Memory B cell (primary cell): ENCODE measurements at places on chromosomes 16 and 17.
A peak's percentile ranks its signal among the peaks of the same experiment; 100 is the strongest.

DNA sequence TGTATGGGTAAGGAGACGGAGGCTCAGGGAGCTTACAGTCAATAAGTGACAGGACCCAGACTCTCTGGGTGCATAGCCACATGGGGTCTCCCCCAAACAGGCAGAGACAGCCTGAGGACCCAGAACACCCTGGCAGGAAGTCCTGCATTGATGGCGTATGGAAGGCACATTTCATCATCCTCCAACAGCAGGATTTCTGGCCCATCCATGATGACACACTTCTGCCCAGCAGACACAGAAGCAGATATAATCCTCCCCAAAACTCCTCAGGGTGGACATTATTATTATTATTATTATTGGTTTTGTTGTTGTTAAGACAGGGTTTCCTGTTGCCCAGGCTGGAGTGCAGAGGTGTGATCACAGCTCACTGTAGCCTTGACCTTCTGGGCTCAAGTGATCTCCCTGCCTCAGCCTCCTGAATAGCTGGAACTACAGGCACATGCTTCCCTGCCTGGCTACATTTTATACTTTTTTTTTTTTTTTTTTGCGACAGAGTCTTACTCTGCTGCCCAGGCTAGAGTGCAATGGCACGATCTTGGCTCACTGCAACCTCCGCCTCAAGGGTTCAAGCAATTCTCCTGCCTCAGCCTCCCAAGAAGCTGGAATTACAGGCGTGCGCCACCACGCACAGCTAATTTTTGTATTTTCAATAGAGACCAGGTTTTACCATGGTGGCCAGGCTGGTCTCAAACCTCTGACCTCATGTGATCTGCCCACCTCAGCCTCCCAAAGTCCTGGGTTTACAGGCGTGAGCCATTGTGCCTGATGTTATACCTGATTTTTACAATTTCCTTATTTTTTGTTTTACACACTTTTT, 6.8 kb upstream of the HROB start:
- H3K27ac ChIP-seq: no peak overlapping the region
- no peak for DNase-seq
- no peak overlapping the region for H3K4me3 ChIP-seq
- no peaks in the 10 kb centered on the region for H3K4me1 ChIP-seq

DNA sequence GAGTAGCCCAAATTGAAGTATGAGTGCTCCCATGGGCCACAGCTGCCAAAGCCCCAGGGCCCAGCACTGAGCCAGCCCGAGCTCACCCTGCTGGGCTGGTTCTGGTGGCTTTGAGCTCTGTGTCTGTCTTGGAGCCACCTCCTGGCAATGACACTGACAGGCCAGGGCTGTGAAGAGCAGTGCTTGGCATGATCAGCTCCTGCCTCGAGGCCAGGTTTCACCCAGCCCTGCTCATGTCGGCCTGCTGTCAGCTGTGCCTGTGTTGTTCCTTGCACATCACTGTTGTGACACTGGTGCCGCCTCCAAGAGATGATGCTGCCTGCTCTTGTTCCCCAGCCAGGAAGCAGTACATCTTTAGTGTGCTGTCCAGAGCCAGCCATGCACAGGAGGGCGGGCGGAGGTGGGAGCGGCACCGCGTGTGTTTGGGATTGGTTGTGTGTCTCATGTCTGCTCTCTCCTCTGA, 26.0 kb downstream of the PLD6 start:
- peaks cover 34% of the 10 kb centered on the region for H3K4me1 ChIP-seq
- no peaks in the 10 kb centered on the region for H3K27me3 ChIP-seq
- no peak overlapping the region for H3K4me3 ChIP-seq
- no peak for DNase-seq

- no peak for DNase-seq
- H3K4me1 ChIP-seq: peaks cover 17% of the 10 kb centered on the region
- H3K27me3 ChIP-seq: peaks cover 2% of the 10 kb centered on the region
- H3K27ac ChIP-seq: peak overlapping the region; percentile 38
- H3K4me3 ChIP-seq: peak overlapping the region; percentile 77
Observed at GRCh38 chr17:57852092-57852954, 2.5 kb upstream of the MRPS23 start.

- peaks cover 21% of the 10 kb centered on the region for H3K4me1 ChIP-seq
- H3K36me3 ChIP-seq: peaks cover 3% of the 10 kb centered on the region
- no peak for DNase-seq
- H3K27me3 ChIP-seq: no peaks in the 10 kb centered on the region
- no peak overlapping the region for H3K4me3 ChIP-seq
Observed at GRCh38 chr16:14110728-14111251, 39.7 kb downstream of the MRTFB start.

DNA sequence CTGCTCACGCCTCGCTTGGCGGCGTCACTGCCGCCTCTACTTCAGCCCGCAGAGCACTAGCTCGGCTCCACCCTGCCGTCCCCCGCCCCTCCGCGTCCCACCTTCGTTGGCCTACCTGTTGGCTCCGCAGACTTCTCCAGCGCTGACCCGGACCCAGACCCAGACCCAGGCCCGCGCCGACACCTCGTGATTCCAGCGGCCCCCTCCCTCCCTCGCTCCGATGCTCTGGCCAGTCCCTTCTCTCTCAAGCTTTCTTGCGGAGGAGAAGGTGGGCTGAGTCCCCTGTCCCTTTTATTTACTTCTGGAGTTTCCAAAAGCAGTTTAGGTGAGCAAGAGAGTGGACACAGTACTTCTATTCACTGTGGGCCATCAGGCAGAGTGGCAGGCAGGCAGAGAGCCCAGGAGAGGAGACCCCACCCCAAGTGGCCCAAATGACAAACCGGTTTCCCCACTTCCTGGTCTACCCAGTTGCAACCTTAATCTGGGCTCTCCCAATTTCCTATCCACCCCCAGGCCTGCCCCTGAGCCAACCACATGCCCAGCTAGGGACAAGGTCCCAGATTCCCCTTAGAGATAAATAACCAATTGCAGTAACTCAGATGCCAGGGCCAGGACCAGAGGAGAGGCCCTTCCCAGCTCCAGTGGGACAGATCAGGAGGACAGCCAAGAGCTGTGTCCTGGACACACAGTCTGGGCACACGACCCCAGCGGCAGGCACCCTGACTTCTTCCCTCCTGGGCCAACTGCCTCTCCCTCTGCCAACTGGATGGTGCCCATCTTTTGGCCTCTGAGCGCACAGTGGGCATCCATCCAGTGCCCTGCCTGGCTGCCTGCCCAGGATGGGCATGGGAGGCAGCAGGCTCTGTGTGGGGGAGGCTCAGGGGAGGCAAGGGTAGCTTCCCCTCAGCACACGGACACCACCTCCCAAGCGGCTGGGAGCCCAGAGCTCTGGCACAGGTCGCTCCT, 1.2 kb upstream of the SRCIN1 start:
- peaks cover 14% of the 10 kb centered on the region for H3K4me1 ChIP-seq
- no peak for DNase-seq
- H3K4me3 ChIP-seq: peak overlapping the region; percentile 80
- no peak overlapping the region for H3K27ac ChIP-seq
- peaks cover 4% of the 10 kb centered on the region for H3K36me3 ChIP-seq

DNA sequence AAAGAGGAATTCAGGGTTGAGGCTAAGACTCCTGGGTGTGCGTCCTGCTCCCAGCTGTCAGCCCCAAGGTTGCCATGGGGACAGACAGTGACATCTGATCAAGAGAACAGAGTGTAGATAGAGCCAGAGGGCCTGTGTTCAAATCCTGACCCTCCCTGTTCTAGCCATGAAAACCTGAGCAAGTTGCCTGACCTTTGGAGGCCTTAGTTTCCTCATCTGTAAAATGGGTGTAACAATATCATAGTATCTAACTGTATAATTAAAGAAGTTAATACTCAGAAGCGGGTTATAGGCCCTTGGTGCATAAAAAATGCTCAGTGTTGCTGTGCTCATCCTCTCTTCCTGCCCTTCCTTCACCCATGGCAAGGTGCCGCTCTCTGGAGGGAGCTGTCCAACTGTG, 28.7 kb upstream of the FOXF1 start:
- H3K4me1 ChIP-seq: no peaks in the 10 kb centered on the region
- DNase-seq: no peak
- H3K27me3 ChIP-seq: peaks cover 25% of the 10 kb centered on the region
- H3K4me3 ChIP-seq: no peak overlapping the region
- H3K27ac ChIP-seq: no peak overlapping the region

GRCh38 chr16:67674851-67675578, 8.4 kb downstream of the C16orf86 start:
- no peaks in the 10 kb centered on the region for H3K36me3 ChIP-seq
- H3K4me1 ChIP-seq: peaks cover 16% of the 10 kb centered on the region
- DNase-seq: no peak
- H3K27ac ChIP-seq: no peak overlapping the region
- no peak overlapping the region for H3K4me3 ChIP-seq
- H3K27me3 ChIP-seq: no peaks in the 10 kb centered on the region

DNA sequence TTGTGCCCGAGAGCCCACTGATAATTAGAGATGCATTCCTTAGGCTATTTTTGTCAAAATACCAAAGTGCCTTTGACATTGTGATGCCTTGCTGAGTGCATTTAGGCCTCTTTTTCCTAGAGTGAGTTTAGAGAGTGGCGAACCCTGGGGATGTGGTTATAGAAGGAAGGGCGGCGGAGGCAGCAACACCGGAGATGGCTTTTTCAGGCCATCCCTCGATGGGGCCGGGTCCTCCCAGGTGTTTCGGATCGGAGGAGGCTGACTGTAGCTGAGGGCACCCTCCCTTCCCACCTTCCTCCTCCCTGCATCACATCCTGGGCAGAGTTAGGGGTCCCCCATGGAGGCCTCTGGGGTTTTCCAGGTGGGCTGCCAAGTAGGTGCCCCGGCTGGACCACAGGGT, 6.6 kb upstream of the SNAI3 start:
- no peak for DNase-seq
- H3K4me3 ChIP-seq: no peak overlapping the region
- no peaks in the 10 kb centered on the region for H3K27me3 ChIP-seq
- H3K27ac ChIP-seq: no peak overlapping the region

GRCh38 chr17:44940768-44941167, 6.8 kb downstream of the KIF18B start:
- H3K27me3 ChIP-seq: no peaks in the 10 kb centered on the region
- H3K4me1 ChIP-seq: no peaks in the 10 kb centered on the region
- DNase-seq: no peak
- peaks cover 2% of the 10 kb centered on the region for H3K36me3 ChIP-seq
- H3K4me3 ChIP-seq: no peak overlapping the region
- no peak overlapping the region for H3K27ac ChIP-seq

- peaks cover 28% of the 10 kb centered on the region for H3K36me3 ChIP-seq
- no peak for DNase-seq
- no peaks in the 10 kb centered on the region for H3K27me3 ChIP-seq
- peak overlapping the region; percentile 58 for H3K27ac ChIP-seq
- H3K4me1 ChIP-seq: peaks cover 19% of the 10 kb centered on the region
- H3K4me3 ChIP-seq: no peak overlapping the region
Observed at GRCh38 chr17:29699283-29699682, 76.6 kb upstream of the CORO6 start.

GRCh38 chr17:57919918-57920317, 35.3 kb downstream of the CUEDC1 start:
- no peak for DNase-seq
- no peak overlapping the region for H3K4me3 ChIP-seq

DNA sequence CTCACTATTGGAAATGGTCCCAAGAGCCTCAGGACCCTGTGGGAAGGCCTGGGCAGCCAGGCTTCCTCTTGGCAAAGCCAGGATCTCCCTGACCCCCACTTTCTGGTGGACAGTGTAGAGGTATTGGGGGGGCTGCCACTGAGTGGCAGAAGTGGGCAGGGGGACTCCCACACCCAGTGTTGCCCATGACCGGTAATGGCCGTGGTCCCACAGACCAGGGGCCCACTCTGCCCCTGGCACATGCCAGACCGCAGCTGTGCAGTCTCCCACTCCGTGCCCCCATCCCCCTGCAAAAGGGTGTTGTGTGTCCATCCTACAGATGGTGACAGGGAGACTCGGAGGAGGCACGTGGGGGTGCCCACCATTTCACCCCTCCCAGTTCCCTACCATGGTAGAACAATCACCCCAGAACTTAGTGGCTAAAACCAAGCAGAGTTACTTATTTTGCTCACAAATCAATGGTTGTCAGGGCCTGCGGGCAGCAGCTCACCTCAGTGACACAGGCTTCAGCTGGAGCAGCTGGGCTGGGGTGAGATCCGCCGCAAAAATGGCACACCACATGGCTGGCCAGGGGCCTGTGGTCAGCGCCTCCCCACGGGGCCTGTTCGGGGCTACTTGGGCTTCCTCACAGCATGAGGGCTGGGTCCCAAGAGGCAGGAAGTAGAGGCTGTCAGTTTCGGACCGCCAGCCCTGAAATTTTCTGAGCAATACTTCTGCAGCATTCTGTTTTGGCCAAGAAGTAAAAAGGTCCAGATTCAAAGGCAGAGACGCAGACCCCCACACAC, 59.0 kb upstream of the ZNF469 start:
- H3K4me3 ChIP-seq: no peak overlapping the region
- no peaks in the 10 kb centered on the region for H3K4me1 ChIP-seq
- no peak overlapping the region for H3K27ac ChIP-seq
- no peak for DNase-seq

GRCh38 chr17:14488958-14489550, 188.2 kb downstream of the HS3ST3B1 start:
- no peak for DNase-seq
- H3K4me3 ChIP-seq: no peak overlapping the region
- no peaks in the 10 kb centered on the region for H3K4me1 ChIP-seq
- H3K36me3 ChIP-seq: no peaks in the 10 kb centered on the region
- H3K27me3 ChIP-seq: no peaks in the 10 kb centered on the region
- H3K27ac ChIP-seq: no peak overlapping the region

DNA sequence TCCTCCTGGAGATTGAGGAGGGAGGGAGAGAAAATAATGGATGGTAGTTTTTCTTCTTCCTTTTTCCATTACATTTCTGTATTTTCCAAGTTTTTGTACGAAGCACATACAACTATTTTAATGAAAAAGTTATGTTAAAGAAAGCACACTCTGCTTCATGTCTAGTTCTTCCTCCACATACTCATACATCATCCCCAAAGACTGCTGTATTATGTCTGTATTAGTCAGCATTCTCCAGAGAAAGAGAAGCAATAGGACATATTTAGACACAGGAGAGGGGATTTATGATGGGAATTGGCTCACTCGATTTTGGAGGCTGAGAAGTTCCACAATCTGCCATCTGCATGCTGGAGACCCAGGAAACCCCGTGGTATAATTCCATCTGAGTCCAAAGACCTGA, 10.1 kb upstream of the ACSM2A start:
- no peaks in the 10 kb centered on the region for H3K4me1 ChIP-seq
- DNase-seq: no peak
- H3K27me3 ChIP-seq: peaks cover under 1% of the 10 kb centered on the region
- no peak overlapping the region for H3K4me3 ChIP-seq
- no peak overlapping the region for H3K27ac ChIP-seq

DNA sequence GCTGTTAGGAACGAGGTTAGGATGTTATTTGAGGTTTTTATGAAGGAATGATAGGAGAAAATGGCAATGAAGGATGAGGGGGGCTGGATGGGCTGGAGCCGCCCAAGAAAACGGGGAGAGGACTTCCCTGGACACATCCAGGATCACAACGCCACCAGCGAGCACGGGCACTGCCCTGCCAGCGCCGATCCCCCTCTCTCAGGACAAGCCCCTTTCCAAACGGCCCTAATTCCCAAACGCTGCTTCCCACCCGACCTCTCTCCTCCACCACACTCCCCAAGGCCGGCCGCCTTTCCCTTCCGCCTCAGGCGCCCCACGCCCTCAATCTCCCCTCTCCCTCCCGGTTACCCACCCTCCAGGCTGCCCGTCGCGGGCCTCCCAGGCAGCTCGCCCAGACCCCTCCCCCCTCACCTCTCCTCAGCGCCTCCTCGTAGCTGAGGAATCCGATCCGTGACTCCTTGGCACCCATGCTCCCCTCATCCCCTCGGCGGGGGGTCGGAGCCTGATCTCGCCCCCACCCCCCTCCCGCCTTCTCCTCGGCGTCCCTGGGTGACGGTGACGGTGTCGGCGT, 377 bp downstream of the USP32 start:
- H3K27ac ChIP-seq: peak overlapping the region; percentile 96
- H3K4me3 ChIP-seq: peak overlapping the region; percentile 96
- peaks cover 43% of the 10 kb centered on the region for H3K4me1 ChIP-seq
- no peaks in the 10 kb centered on the region for H3K27me3 ChIP-seq
- no peaks in the 10 kb centered on the region for H3K36me3 ChIP-seq

- no peak overlapping the region for H3K4me3 ChIP-seq
- peaks cover 1% of the 10 kb centered on the region for H3K27me3 ChIP-seq
- DNase-seq: no peak
Observed at GRCh38 chr17:78300962-78301820, 58.7 kb downstream of the SOCS3 start.
